ENCODE measurements at places on chromosomes 13 and 19.

DNA sequence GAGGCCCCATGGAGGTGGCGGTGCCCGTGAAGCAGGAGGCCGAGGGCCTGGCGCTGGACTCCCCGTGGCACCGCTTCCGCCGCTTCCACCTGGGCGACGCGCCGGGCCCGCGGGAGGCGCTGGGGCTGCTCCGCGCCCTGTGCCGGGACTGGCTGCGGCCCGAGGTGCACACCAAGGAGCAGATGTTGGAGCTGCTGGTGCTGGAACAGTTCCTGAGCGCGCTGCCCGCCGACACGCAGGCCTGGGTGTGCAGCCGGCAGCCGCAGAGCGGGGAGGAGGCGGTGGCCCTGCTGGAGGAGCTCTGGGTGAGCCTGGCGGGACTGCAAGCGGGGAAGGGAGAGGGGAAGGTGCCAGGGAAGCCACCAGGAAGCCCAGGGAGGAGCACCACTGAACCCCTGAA lies 5.8 kb downstream of the ZNF444 start:
- no peak for DNase-seq

DNA sequence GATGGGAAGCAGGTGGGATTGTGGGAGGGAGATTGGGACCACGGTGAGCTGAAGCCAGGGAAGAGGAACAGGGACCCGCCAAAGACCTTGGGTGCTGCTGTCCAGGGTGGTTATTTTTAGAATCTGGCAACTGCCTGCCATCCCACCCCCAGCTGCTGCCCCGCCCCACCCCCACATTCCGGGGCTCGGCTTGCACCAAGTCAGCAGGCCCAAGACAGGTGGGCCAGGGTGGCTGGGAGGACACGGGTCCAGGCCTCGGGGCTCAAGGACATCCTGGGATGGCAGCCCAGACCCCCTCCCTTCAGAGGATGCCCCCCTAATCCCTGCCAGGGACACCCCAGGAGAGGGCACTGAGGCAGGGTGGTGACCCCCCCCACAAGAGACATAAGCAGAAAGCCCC lies 827 bp downstream of the CKM start:
- DNase-seq, result no peak

GRCh38 chr13:25873242-25873612 lies 178.6 kb downstream of the SHISA2 start:
- no peak for DNase-seq

DNA sequence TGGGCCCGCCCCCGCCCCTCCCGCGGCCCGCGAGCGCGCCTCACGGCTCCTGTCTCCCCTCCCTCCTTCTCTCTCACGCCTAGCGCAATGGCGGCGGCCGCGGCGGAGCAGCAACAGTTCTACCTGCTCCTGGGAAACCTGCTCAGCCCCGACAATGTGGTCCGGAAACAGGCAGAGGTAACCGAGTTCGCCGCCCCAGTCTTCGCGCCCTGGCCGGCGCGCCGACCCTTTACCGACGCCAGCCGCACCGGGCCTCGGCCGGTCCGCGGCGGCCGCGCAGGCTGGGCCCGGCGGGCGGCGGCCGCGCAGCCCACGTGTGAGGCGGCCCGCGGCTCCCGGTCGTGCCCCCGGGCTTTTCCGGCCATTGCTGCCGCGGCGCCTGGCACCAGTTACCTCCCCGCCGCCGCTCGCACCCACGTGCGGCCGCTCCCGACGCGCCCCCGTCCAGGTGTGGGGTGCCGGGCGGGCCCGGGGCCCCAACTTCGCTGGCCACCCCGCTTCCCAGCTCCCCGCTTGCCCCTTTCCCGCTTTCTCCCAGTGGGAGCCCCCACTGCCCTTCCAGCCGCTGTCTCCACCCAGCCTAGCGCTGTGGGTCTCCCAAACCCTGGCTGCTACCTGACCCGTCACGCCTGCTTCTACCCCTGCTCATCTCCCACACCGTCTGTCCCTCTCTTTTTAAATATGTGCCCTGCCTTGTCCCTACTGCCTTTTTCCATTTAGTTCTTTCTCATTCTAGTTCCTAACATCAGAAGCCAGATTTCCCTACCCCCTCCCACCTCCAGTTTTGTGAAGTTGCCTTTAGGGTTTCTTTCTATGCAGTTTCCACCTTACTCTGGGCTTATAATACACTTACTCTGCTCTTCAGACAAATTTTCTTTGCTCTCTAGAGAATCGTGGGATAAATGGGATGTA lies 23.4 kb downstream of the IPO5 start:
- no peak for DNase-seq

Data from SW 1271 (cell line).